ENCODE measurements at places on chromosomes 12 and 14.
A peak's percentile ranks its signal among the peaks of the same experiment; 100 is the strongest.

GRCh38 chr12:121653999-121654398 is 15.5 kb downstream of the MORN3 start:
- no peak for DNase-seq

DNA sequence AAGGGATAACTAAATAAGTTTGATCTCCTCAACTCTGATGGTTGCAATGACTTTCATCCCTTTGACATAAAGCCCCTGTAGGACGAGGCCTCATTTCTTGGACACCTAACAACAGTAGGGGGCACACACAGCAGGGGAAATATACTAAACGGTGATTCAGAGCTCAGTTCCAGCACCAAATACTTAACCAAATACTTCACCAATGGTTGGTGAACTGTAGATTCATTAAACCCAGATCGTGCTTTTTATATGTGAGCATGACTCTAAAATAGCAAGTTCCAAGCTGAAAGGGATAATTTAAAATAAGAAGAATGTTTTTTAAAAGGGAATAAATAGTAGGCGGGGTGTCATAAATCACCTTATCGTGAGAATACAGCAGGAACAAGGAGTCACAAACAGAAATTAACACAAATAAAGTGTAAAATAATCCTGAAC is 53.2 kb downstream of the ATG2B start:
- DNase-seq, result peak; percentile 71

DNA sequence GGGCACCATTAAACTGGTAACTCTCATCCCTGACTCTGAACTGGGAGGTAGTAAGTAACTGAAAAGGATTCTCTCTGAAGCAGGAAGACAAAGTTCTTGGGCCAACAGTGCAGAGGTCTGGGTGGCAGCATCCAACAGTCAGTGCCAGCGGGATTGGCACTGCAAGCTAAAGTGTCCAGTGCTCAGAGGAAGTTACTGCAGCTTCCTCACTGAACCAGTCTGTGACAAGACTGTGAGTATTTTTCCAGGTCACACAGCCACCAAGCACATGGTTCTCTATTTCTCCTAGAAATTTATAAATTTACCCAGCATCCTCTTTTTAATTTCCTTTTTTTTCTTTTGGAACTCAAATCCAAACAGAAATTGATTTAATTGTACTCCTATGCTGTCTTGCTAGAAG is 81.6 kb upstream of the FAR2 start:
- no peak for DNase-seq

DNA sequence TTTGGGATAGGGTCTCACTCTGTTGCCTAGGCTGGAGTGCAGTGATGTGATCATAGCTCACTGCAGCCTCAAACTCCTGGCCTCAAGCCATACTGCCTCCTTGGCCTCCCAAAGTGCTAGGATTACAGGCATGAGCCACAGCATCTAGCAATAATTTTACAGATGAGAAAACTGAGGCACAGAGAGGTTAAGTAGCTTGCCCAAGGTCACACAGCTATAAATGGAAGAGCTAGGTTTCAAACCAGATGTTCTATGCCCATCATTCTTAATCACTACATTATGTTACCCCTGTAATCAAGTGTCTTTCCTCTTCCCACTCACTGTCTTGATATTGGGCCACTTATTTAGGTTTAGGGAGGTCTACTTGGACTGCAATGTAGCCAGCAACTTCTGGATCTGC is 3.6 kb downstream of the SLC17A8 start:
- no peak for DNase-seq

DNA sequence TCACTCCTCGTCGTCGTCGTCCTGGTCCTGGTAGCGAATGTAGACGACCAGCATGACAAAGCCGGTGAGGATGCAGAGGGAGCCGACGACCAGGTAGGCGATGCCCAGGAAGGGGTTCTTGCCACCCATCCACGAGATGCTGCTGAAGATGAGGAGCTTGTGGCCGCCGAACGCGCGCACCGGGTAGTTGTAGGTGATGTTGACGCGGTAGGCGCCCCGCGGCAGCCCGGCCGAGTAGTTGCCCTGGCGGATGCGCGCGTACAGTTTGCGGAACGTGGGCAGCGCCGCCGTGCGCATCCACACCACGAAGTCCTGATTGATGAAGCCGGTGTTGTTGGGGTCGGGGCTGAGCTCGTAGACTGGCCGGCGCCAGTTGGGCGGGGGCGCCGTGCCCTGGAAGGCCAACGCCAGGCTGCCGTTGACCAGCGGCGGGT is 1.0 kb downstream of the TMEM30B start:
- no peak for DNase-seq
